ENCODE measurements at places on chromosomes 4 and X.

- no peak for DNase-seq
Observed at GRCh38 chrX:123731258-123731986, 1.4 kb downstream of the THOC2 start.

- no peak for DNase-seq
Observed at GRCh38 chrX:153635788-153636668, 11.0 kb upstream of the DUSP9 start.

DNA sequence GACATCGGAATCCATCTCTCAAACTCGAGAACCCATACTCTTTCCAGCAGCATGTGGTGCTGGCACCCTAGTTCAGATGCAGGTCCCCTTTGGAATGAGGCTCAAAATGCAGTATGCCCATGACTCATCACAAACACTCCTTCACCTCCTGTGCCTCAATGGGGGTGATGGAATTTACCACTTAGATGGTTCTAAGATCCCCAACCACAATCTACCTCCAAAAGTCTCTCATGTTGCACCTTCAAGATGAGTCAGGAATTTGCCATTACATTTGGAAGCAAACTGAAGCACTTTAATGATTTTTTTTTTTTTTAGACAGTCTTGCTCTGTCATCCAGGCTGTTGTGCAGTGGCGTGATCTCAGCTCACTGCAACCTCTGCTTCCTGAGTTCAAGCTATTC is 8.5 kb upstream of the MID1 start:
- DNase-seq = no peak

- DNase-seq = no peak
Observed at GRCh38 chr4:38366456-38366855, 297.5 kb upstream of the KLF3 start.

- no peak for DNase-seq
Observed at GRCh38 chr4:10727140-10727880, 42.7 kb upstream of the CLNK start.

Data from activated naive CD8-positive, alpha-beta T cell treated with anti-CD3 and anti-CD28 coated beads, Interleukin-2, amount 10 ng/mL, durations not matched to agents 7 days and 5 days (primary cell).